ENCODE measurements at places on chromosomes 13 and 19.

DNA sequence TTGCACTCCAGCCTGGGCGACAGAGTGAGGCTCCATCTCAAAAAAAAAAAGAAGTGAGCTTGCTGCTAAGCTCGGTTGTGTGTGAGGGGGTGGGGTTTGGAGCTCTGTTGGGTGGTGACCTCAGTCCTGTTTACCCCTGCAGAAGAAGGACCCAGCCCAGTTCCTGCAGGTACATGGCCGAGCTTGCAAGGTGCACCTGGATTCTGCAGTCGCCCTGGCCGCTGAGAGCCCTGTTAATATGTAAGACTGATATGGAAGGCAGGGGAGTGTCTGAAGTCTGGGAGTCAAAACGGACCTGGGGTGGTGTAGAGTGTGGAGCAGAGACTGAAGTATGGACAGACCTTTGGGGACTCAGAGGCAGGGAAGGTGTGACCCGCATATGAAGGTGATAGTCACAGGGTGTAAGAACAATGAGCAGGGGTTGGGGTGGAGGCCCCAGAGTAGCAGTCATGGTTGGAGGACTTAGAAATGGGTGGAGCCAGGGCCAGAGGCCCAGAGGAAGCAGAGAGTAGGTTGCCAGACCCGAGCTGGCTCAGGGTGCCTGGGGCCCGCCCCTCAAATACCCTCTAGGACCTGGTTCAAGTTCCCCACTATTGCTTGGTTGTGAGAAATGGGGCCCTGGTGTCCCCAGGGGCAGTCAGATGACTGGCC lies 13.2 kb downstream of the CLASRP start:
- no peak for DNase-seq

DNA sequence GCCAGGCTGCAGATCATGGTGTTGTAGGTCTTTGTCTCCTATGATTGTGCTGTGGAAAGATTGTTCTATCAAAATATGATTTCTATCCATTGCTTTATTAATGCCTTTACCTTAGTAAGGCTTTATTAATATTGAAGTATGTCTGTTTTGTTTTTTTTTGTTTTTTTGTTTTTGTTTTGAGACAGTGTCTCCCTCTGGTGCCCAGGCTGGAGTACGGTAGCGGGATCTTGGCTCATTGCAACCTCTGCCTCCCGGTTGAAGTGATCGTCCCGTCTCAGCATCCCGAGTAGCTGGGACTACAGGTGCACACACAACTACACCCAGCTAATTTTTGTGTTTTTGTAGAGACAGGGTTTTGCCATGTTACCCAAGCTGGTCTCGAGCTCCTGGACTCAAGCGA lies 7.7 kb downstream of the IRGC start:
- no peak for DNase-seq

- DNase-seq = no peak
Observed at GRCh38 chr13:70523622-70524021, 415.4 kb upstream of the KLHL1 start.

DNA sequence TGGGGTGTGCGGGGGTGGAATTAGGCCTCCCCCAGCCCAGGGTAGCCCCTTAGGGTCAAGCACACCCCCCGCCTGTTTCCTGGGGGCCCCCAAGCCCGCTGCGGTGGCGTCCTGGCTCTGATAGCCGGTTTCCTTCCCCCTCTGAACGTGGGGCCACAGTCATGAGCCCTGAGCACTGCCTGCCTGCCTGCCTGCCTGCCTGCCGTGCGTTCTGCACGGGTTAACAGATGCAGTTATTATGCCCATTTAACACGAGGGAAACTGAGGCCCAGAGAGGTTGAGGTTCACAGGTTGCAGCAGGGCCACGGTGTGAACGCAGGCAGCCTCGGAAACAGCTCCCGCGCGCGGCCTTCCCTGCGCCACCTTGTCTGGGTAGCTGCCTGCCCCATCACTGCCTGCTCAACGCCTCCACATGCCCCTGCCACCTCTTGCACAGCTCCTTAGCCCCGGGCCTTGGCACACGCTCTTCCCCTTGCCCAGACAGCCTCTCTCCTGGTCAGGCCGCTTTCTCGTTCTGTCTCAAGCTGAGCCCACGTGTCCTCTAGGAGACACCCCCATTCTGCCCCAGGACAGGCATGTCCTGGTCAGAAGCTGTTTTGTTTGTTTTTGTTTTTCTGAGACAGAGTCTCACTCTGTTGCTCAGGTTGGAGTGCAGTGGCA lies 1.2 kb upstream of the GAMT start:
- no peak for DNase-seq

DNA sequence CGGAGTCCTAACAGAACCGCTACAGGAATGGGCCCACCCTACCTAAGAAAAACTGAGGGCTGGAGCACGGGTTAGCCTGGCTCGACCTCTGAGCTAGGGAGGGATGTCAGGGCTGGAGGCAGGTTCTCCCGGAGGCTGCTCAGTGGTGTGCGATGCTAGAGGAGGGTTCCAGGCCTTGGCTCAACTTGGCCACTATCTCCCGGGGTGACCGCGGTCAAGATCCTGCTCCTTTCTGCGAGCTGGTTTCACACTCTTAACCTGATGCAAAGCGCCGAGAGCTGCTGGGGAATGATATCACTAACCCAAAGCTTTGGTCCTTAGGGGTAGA lies 301 bp downstream of the POP4 start:
- no peak for DNase-seq

GRCh38 chr13:25503856-25504255 lies 132.1 kb downstream of the ATP8A2 start:
- DNase-seq = no peak

GRCh38 chr13:43077046-43077445 lies 53.7 kb downstream of the DNAJC15 start:
- no peak for DNase-seq

- no peak for DNase-seq
Observed at GRCh38 chr13:76730220-76730619, 156.0 kb downstream of the KCTD12 start.

DNA sequence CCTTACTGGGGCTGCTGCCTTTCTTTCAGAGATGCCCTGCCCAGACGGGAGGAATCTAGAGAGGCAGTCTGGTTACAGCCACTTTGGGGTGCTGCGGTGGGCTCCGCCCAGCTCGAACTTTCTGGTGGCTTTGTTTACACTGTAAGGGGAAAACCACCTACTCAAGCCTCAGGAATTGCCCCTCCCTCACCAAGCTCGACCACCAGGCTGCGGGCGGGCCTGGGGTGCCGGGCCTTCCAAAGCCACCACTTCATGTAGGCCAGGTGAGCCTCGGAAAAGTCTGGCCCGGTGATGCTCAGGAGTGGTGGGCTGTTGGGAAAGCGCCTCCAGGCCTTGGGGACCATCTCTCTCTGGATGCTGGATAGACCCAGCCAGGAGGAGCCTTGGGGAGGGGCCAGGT lies 218.6 kb downstream of the MTUS2 start:
- DNase-seq = no peak

DNA sequence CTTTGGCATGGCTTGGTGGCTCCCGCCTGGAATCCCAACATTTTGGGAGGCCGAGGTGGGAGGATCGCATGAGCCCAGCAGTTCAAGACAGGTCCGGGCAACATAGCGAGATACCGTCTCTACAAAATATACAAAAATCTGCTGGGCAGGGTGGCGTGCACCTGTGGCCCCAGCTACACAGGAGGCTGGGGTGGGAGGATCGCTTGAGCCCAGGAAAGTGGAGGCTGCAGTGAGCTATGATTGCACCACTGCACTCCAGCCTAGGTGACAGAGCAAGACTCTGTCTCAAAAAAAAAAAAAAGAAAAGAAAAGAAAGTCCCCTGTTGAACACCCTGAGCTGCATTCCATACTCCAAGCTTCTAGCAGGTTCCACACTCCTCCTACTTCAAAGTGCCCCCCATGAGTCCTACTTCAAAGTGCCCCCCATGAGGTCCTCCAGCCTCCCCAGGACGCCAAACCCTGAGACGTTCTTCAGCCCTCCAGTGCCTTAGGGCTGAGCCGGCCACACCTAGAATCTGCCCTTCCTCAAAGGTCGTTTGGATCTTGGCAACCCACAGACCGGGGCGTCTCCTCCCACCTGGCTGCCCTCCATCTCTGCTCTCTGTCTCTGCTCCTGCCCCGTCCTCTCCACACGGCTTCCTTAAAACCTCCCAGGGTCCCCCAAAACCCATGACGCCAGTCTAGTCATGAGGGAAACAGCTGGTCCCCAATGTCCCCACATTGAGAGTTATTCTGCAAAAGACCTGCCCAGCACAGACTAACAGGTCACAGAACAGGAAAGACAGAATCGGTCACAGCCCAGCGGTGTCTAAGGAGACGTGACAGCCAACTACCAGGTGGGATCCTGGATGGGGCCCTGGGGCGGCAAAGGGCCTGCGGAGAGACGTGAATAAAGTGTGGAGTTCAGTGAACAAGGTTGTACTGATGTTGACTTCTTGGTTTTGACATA lies 4.8 kb downstream of the TJP3 start:
- no peak for DNase-seq

DNA sequence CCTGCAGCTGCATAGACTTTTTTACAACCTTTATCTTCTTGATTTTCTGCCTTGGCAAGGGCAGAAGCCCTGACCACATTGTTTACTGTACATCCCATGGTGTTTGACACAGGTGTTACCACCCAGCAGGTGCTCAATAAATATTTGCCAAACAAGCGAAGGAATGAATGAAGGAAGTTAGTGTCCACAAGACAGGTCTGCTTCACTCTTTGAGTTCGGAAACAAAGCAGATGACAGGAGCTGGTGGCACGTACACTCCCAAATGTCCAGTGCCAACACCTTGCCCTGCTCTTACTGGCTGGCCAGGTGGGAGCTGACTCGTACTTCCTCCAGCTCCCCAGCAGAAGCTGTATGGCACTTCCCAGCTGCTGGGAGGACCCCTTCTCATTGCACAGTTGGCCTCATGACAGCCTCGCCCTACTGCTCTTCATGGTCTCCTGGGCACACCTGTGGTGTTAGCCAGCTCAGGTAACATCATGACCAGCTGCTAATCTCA lies 22.0 kb upstream of the MUC16 start:
- DNase-seq = no peak

DNA sequence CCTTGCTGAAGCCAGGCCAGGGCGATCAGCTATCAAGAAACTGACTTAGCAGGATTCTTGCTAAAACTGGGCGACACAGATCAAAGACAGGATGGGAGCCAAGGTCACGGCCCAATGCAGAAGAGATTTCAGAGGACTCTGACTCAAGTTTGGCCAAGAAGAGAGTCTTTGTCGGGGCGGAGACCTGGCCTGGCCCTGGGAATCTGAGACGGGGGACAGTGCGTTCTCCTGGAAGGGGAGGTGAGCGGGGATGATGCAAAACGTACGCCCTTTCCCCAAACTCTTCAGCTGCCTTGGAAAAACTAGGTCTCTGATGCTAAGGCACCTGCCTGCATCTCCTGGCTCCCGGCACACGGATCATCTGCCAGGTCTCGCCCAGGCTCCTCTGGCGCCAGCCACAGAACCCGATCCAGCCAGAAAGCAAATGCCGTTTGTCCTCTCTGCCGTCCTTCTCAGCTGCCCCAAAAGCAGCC lies 9.8 kb downstream of the MVB12A start:
- DNase-seq = no peak

- DNase-seq = no peak
Observed at GRCh38 chr13:61709258-61709657, 293.6 kb upstream of the PCDH20 start.

- no peak for DNase-seq
Observed at GRCh38 chr13:71880753-71881541, 13.9 kb upstream of the DACH1 start.

- no peak for DNase-seq
Observed at GRCh38 chr13:45473627-45474026, 8.9 kb downstream of the COG3 start.

DNA sequence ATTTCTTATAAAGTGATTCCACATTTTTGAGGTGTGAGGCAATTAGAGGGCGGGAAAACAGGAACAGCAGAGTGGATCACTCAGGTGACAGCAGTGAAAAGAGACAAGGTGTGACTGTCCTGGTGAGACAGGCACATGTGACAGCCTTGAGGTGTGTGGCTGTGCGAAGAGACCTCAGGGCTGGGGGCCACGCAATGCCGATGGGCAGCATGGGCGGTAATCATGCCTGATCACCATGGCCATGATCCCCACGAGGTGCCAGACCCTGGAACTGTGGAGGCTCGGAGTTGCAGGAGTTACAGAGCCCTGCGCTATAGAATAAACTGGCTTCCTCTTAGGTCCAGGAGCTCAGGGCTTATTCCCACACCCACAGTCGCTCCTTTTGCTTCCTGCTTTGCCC lies 2.0 kb downstream of the SPACA6 start:
- DNase-seq = no peak

Measured in NCI-H1694 (cell line).